ENCODE measurements at places on chromosomes 1 and 21.

DNA sequence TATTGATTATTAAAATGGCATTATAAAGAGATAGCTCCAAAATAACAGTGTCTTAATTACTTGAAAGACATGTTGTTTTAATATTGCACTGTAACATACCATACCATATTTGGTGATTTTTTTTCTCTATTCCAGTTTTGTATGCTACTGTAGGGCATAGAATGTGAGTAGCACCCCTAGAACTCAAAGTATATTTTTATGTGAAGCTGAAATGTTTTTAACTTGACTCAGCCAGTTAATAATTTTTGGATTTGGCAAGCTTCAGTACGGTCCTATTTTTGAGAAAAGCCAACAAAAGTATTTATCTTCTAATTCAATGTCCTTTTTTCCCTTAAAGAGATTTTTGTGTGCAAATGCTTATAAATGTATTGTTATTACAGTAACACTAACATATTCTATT lies 593.8 kb downstream of the USP25 start:
- ATAC-seq: no peak

DNA sequence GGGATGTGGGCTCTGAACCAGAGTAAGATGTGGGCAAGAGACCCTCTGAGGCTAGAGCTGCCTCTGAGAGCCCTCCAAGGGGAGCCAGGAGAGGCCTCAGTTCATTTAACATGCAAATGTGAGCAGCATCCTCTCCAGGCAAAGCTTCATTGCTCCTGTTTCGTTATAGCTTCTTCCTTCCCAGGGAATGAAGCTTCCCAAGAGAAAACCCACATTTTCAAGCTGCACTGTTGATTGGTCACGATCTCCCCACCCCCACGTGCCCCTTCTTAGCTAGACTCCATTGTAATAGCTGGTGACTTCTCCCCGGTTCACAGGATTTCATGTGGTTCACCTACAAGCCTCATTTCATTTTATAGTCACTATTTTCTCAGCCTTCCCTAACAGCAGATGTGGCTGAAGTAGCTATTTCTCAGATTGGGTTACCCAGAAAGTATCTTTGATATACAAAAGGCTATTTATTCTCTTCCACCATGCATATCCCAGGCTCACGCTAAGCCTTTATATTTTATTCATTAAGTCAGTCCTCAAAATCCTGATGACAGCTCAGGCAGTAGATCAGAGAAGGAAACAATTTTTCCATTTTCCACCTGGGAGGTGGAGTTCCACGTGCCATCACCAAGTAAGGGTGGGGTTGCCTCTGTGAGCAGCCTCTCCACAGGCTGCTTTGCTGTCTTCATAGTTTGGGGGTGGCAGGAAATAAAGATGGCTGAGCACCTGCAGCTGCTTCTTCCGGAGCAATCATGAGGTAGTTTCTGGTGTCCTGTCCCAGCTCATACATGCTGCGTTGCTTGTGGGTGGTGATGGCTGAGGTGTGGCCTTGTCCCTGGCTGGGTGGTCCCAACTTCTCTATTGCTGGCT lies 178.3 kb upstream of the RAB4A start:
- ATAC-seq: no peak

- ATAC-seq: no peak
Observed at GRCh38 chr1:72064196-72065075, 217.9 kb downstream of the NEGR1 start.

- ATAC-seq: peak; percentile 2
Observed at GRCh38 chr1:230067871-230068620, 1.0 kb downstream of the GALNT2 start.

GRCh38 chr1:85708829-85709227 lies 595 bp upstream of the ZNHIT6 start:
- no peak for ATAC-seq

GRCh38 chr1:236860674-236861073 lies 65.6 kb downstream of the MTR start:
- ATAC-seq: no peak

GRCh38 chr21:41786509-41786987 lies 19.7 kb upstream of the RIPK4 start:
- ATAC-seq: no peak

GRCh38 chr1:83706354-83706938 lies 292.5 kb downstream of the TTLL7 start:
- peak; percentile 34 for ATAC-seq

GRCh38 chr21:36854391-36854790 lies 112.1 kb downstream of the HLCS start:
- ATAC-seq: no peak

DNA sequence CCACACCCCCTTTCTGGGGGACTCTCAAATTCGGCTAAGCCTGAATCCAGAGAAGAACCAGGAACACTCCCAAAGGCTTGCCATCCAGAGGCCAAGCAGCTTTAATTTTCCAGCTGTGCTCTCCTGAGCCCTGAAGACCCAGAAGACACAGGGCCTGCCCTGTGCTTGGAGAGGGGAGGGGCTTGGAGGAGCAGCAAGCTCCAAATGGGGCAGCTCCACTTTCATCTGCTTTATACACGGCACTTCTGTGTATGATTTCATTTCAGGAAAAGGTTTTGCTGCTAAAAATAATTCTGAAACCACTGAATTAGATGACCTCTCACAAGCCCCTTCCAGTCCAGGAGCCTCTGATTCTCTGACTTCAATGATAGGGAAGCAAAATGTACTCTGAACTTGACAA lies 39.2 kb upstream of the CTTNBP2NL start:
- ATAC-seq: no peak

- no peak for ATAC-seq
Observed at GRCh38 chr1:211511947-211512346, 20.0 kb upstream of the RD3 start.

- no peak for ATAC-seq
Observed at GRCh38 chr1:2019571-2020309, 595 bp downstream of the GABRD start.

DNA sequence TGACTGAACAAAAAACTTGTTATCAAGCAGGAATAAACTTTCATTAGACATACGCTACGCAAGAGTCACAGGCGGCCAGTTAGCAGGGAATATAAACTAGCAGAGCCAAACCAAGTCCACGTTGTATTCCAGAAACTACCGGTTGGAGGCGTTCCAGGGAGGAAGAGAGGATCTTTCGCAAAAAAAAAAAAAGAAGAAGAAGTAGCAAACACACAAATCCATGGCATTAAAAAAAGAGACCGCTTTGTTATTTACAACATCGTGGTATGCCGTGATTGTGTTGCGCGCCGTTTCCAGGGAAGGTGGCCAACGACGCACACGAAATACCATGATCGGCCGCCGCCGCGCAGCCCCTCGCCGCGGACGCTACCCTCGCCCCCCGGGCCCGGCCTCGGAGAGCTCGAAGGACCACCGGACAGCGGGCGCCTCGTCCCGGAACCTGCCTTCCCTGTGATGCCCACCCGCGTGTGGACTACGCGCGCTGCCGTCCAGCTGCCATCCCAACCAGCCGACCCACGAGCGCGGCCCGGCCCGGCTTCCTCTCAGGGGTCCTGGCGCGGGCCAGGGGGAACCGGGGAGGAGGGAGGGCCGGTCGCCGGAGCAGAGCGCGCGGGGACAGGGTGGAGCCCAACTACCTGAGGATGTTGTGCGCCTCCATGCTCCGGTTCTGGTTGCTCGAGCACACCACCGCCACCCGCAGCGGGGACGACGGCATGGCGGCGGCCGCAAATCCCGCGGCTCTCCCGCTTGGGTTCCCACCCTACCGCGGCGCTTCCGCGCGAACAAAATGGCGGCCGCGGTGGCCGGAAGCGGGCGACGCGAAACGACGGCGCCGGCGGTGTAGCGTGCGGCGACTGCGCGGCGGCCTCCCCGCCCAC lies 581 bp downstream of the SSU72 start:
- ATAC-seq: peak; percentile 80

DNA sequence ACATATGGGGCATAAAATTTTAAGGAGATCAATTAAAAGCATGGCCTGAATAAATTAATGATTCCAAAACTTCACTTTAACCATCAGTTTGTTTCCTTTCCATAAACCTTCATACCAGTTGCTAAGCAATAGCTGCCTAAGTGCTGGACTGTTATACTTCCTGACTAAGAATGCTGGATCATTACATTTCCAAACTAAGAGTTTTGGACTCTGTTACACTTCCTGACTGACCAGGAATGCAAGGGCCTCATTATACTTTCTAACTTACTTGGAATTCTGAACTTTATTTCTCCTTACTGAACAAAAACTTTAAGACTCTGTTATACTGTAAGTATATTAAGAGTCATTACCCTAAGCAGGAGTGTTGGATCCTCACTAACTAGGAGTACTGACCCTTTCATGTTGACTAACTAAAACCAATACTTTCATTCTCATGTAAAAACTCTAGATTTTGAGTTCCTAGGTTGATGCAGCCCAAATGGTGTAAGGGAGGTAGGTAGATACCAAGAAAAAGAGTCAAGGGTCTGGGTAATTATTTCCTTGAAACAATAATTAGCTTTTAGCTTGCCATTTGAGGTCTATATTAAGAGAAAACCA lies 118.2 kb downstream of the FAF1 start:
- ATAC-seq: no peak

All from activated T-helper 17 cell treated with anti-CD3 and anti-CD28 coated beads, Interleukin-2, amount 50 U/mL, for 72 hours (primary cell).